Right lobe of liver (tissue), 6 donors: ENCODE measurements at places on chromosomes 5 and 9. TPM values are rescaled to one million over a fixed set of nuclear protein-coding genes. Genes with fewer than 3 reads are reported as not detected.

GRCh38 chr5:28808967-28809810 lies 1770.8 kb upstream of the CDH9 start:
- no peak overlapping the region for H3K27ac ChIP-seq
- H3K36me3 ChIP-seq: no peaks in the 10 kb centered on the region
- no peaks in the 10 kb centered on the region for H3K4me1 ChIP-seq
- H3K4me3 ChIP-seq: no peak overlapping the region
- no peaks in the 10 kb centered on the region for H3K27me3 ChIP-seq

GOLGA1 gene
- total RNA-seq: 16.2 TPM

GRCh38 chr9:99137225-99137624 lies 32.3 kb downstream of the TGFBR1 start:
- no peak overlapping the region for H3K27ac ChIP-seq
- no peaks in the 10 kb centered on the region for H3K4me1 ChIP-seq
- DNase-seq: no peak
- no peaks in the 10 kb centered on the region for H3K27me3 ChIP-seq
- no peak overlapping the region for H3K4me3 ChIP-seq

SOWAHA gene
- total RNA-seq: 3.7 TPM

GRCh38 chr9:127165116-127165515 lies 42.7 kb upstream of the ANGPTL2 start:
- H3K4me1 ChIP-seq: no peaks in the 10 kb centered on the region
- H3K4me3 ChIP-seq: no peak overlapping the region
- H3K27me3 ChIP-seq: no peaks in the 10 kb centered on the region
- no peak for DNase-seq

GABRA1 gene
- total RNA-seq: not detected

- no peaks in the 10 kb centered on the region for H3K27me3 ChIP-seq
- no peak overlapping the region for H3K4me3 ChIP-seq
- H3K27ac ChIP-seq: no peak overlapping the region
- no peaks in the 10 kb centered on the region for H3K36me3 ChIP-seq
- DNase-seq: no peak
These were observed 710.3 kb downstream of the PRELID2 start for GRCh38 chr5:145124806-145125205.

GPSM1 gene
- total RNA-seq: 4.5 TPM

- no peaks in the 10 kb centered on the region for H3K4me1 ChIP-seq
- H3K27ac ChIP-seq: no peak overlapping the region
- no peak for DNase-seq
- H3K27me3 ChIP-seq: no peaks in the 10 kb centered on the region
- no peaks in the 10 kb centered on the region for H3K36me3 ChIP-seq
- no peak overlapping the region for H3K4me3 ChIP-seq
These were observed 193.5 kb downstream of the RFK start for GRCh38 chr9:76200745-76201144.

HSPB3 gene
- total RNA-seq: not detected

DNA sequence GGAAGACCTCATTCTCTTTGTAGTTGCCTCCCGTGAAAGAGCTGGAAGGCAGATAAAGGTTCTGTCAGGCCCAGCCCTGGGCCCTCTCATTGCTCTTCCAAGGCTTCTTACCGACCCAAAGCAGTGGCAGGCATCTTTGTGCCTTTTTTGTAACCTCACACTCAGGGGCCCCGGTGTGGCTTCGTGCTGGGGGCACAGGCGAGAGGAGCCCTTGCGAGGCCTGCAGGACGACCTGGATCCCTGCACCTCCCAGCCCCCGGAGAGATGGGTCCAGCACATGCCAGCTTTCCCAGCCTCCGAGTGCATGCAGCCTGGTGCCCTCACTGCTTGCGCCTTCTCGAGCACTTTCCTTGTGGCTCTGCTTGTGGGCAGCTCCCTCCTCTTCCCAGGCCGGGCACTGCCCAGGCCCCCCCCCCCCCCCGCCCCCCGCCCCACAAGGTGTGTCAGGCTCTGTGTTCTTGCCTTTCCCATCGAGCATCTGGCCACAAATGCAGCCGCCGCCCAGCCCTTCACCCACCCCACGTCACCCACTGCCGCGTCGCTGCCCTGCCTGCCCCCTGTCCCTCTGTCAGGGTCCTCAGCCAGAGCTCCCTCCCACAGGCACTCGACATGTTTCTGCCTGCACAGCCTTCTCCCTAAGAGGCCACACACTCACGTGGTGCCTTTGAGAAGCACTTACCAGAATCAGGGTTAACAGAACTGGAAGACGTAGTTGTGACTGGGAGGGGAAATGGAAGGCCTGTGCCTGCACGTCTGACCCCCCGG lies 63.7 kb upstream of the CACNA1B start:
- no peaks in the 10 kb centered on the region for H3K27me3 ChIP-seq
- H3K4me3 ChIP-seq: no peak overlapping the region
- peaks cover 52% of the 10 kb centered on the region for H3K36me3 ChIP-seq
- H3K27ac ChIP-seq: no peak overlapping the region

MCIDAS gene
- total RNA-seq: not detected

- no peaks in the 10 kb centered on the region for H3K27me3 ChIP-seq
- DNase-seq: no peak
- H3K4me1 ChIP-seq: no peaks in the 10 kb centered on the region
- no peak overlapping the region for H3K4me3 ChIP-seq
These were observed 26.4 kb upstream of the F2R start for GRCh38 chr5:76689321-76690036.

DNA sequence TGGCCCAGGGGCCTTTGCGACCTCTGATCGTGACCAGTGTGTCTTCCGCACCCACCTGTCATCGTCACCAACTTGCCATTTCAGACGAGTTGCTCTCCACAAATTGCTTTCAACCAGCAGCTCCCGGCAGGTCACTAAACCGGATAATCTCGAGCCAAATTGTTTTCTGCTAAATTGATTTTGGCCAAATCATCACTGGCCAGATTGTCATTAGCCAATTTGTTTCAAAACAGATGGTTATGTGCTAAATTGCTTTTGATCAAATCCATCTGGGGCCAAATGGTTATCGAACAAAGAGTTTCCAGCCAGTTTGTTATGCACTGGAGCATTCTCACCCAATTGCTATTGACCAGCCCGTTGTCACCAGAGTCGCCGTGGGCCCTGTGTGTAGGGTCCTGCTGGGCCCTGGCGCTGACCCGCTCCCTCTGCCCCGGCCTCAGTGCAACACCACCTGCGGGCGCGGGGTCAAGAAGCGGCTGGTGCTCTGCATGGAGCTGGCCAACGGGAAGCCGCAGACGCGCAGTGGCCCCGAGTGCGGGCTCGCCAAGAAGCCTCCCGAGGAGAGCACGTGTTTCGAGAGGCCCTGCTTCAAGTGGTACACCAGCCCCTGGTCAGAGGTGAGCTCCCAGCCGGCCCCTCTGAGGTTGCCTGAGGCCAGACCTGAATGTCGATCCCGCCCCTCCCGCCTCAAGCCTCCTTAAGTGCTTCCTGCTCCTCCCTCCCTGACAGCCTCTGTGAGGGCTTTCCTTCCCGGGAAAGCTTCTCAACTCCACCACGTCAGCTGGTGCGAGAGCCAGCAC lies 35.6 kb downstream of the ADAMTSL2 start:
- H3K36me3 ChIP-seq: no peaks in the 10 kb centered on the region
- no peak overlapping the region for H3K4me3 ChIP-seq
- H3K27me3 ChIP-seq: no peaks in the 10 kb centered on the region
- no peaks in the 10 kb centered on the region for H3K4me1 ChIP-seq
- DNase-seq: no peak
